ENCODE measurements at places on chromosomes 7 and 10.

GRCh38 chr7:86914551-86914950, 144.9 kb downstream of the ELAPOR2 start:
- peak; percentile 26 for DNase-seq

DNA sequence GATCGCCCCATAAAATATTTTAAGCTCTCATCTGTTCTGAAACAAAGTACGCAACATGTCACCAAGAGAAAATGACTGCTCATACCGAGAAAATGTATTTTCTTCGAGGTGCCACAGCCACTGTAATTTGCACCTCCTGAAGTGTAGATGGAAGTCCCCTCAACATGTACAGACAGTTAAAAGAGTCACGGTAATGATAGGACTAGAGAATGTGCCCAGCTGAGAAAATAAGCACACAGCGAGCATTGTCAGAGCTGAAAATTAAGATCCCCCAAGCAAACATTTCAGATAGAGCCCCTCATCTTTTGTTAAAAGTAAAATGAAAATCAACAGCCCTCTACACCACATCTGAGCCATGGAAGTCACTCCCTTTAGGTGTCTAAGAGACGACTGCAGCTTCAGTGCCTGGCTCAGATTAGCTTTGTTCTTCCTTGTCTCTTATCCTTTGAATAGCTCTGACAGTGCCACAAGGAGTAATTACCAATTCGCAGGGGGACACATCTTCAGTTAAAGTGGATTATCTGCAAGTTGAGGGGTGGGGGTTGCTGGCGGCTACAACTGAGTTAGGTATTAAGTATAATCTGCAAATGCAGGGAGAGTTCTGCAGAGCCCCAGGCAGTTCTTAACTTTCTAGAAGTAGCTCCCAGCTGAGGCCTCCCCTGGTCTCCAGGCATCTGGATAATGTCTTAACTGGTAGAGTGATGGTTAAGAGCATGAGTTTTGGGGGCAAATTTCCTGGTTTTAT, 222.7 kb upstream of the C7orf33 start:
- no peak for DNase-seq

GRCh38 chr7:100397315-100398081, 24.2 kb downstream of the PILRA start:
- no peak for DNase-seq

GRCh38 chr7:80829527-80829926, 89.3 kb downstream of the SEMA3C start:
- no peak for DNase-seq

DNA sequence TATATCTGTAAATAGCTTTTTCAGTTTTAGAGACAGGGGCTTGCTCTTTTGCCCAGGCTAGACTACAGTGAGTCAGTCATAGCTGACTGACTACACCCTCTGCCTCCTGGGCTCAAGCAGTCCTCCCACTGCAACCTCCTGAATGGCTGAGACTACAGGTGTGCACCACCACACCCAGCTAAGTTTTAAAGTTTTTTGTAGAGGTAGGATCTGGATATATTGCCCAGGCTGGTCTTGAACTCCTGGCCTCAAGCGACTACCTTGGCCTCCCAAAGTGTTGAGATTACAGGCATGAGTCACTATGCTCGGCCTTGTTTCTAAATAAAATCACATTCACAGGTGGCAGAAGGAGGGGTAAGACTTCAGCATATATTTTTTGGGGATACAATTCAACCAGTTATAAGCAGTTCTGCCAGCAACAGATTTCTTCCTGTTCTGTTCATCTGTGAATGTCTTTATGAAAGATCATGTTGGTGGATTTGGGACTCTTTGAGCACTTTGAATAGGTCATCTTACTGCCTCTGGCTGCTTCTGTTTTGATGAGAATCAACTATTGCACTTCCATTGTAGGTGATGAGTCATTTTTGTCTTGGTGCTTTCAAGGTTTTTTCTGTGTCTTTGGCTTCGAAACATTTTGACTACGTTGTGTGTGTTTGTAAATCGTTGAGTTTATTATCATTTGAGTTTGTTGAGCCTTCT, 15.7 kb downstream of the RBM33 start:
- DNase-seq: no peak

DNA sequence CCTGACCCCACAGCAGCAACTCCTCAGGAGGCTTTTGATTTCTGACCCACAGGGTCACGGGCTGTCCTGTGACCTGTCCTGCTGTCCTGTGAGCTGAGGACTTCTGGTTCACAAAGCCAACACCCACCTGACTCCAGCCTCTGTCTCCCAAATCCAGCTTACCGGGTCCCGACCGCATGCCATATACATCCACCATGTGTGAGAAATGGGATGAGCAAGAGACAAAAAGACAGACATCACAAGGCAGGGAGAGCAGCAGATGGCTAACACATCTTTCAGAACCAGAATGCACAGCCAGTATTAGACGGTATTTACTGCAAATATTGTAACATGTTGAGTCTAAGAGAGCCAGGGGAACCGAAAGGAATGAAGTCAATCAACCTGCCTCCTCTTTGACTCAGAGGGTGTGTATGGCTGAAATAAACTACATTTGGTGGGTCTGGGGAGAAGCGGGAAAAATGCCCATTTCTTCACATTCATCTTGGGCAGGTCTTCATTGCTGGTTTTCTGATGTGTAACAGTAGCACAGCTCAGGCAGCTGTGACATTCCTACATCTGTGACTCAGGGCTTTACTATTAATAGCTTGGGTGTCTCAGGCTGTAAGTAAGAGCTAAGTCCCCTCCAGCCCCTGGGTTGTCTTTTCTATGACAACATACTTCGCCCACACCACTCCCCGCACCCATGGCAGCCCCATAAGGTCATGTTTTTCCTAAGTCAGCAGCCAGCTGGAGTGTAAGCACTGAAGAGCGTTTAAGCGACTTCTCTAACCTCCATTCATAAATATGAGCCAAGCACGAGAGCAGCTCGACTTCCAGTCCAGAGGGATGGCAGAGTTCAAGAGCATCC, 25.0 kb downstream of the ABLIM1 start:
- DNase-seq: no peak

- peak; percentile 14 for DNase-seq
Observed at GRCh38 chr10:88879534-88880281, at the start of gene STAMBPL1. Gene STAMBPL1 (plus strand): TSS chr10:88880245. CDS start chr10:88901709, 21,464 bp downstream.

- no peak for DNase-seq
Observed at GRCh38 chr7:43328785-43329380, 216.4 kb downstream of the HECW1 start.

- DNase-seq: no peak
Observed at GRCh38 chr10:78507510-78508160, 474.0 kb downstream of the RPS24 start.

DNA sequence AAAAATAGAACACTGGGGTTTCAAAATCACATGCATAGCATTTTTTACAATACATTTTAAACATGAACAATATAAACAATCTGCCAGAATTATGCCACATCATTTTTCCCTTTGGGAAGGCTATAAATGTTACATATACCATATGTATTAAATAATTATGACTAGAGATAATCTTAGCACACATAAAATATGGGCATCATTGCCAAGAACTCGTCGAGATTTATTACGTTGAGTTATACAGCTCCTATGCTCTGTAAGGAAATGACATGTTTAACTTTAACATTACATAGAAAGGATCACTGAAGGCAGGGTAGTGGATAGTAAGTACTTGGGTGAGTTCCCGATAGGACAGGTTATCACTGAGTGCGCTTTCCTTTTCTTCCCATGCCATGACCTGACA, 267.8 kb downstream of the PARD3 start:
- DNase-seq: no peak

GRCh38 chr10:37754538-37755323, 102.7 kb downstream of the ZNF248 start:
- DNase-seq: peak; percentile 0

GRCh38 chr10:17847585-17848296, 38.6 kb downstream of the MRC1 start:
- peak; percentile 1 for DNase-seq

- no peak for DNase-seq
Observed at GRCh38 chr7:68547799-68548198, 1050.5 kb upstream of the AUTS2 start.

DNA sequence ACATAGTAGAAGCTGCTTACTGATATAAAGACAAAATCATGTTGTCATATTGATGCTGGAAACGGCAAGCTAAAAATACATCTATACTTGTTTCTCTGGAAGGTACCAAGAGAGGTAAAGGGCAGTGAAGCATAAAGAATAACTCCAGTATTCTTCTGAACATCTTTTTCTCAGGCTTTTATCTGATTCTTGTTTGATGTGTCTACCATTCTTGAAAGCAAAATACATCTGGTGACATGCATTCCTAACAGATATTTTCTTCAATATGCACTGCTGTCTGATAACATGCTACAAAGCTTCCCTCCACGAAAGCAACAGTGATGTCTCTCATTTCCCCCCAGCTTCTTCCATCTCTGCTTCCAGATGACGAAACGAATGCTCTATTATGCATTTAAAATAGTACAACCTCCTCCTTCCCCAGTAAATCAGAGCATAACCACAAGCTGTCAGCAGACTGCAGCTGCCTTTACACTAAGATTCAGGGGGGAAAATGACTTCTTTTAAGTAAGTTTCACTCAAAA, 100.8 kb downstream of the ARHGAP21 start:
- DNase-seq: no peak

DNA sequence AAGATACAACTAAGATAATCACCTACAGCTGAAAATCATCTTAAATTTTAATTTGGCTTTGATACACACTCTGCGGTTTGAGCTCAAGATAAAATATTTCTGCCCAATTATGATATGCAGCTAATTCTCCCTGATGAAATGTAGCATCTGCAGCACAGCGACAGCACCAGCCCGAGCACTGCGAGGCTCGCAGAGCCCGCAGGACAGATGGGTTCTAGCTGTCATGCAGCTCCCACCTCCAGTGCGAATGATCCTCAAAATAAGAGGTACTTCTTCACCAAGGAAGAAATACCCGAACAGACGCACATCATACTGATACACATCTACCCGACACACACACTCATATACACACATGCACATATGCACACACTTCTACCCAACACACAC, 457.6 kb downstream of the PTPRN2 start:
- DNase-seq: no peak

GRCh38 chr7:74401137-74401859, 52.4 kb upstream of the GTF2IRD1 start:
- DNase-seq: peak; percentile 68

- DNase-seq: no peak
Observed at GRCh38 chr10:119541459-119542356, 811 bp downstream of the RGS10 start.

GRCh38 chr10:119120413-119120867, 16.5 kb downstream of the DENND10 start:
- DNase-seq: no peak

- peak; percentile 92 for DNase-seq
Observed at GRCh38 chr7:69564454-69565417, 33.5 kb upstream of the AUTS2 start.

GRCh38 chr10:86355571-86356038, 11.0 kb downstream of the GRID1 start:
- peak; percentile 11 for DNase-seq

- no peak for DNase-seq
Observed at GRCh38 chr10:6815346-6815745, 235.3 kb upstream of the PRKCQ start.

GRCh38 chr7:17046666-17047065, 164.9 kb upstream of the AGR3 start:
- peak; percentile 9 for DNase-seq

GRCh38 chr10:385571-386300, 250.5 kb downstream of the ZMYND11 start:
- no peak for DNase-seq

DNA sequence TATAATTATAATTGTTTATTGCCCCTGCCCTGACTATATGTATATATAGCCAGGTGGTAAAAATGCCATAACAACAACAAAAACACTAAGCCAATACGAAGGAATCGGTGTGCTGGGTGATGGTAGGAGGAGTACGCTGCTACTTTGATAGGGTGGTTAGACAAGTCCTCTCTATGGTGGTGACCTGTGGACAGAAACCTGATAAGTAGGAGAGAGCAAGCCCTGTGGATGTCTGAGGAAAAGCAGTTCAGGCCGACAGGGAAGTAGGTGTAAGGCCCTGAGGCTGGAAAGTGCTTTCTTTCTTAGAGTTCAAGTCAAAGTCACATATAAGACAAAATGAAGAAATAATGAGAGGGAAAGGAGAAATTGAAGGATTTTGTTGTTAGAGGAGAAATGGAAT, 823.8 kb upstream of the CELF2 start:
- DNase-seq: no peak

- peak; percentile 86 for DNase-seq
Observed at GRCh38 chr7:148014541-148014940, 576.0 kb upstream of the C7orf33 start.

DNA sequence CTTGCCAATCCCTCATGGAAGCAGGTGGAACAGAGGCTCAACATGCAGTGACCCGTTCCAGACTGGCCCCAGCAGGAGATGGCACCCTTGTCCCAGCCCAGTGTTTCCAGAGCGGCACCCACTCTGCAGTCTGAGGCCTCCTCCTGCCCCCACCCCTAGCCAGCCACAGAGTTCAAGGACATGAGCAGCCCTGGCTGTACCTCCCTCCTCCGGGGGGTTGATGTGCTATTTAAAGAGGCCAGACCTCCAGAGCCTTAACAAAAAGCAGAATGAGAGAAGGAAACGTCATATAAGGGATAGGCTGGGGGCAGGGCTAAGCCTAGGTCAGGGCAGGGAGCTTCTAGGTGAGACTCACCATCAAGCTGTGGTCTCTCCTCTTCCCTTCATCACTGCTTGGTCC, 115.7 kb upstream of the NANOS1 start:
- no peak for DNase-seq

Data from NCI-H1092 treated with DMSO at 0.1 percent for 48 hours (cell line).